ENCODE measurements at places on chromosomes 2 and 18. TPM values are rescaled to one million over a fixed set of nuclear protein-coding genes. Genes with fewer than 3 reads are reported as not detected.

The MARCO gene
- 0.18 TPM for polyA plus RNA-seq

The DNAH7 gene
- 0.04 TPM for polyA plus RNA-seq

The NEB gene
- 1,696 TPM for polyA plus RNA-seq

The KIAA2012 gene
- polyA plus RNA-seq, result not detected

Data from psoas muscle (tissue), 8 donors.